Posterior cingulate gyrus (tissue), 11 donors: ENCODE measurements at places on chromosomes 12 and 14.

DNA sequence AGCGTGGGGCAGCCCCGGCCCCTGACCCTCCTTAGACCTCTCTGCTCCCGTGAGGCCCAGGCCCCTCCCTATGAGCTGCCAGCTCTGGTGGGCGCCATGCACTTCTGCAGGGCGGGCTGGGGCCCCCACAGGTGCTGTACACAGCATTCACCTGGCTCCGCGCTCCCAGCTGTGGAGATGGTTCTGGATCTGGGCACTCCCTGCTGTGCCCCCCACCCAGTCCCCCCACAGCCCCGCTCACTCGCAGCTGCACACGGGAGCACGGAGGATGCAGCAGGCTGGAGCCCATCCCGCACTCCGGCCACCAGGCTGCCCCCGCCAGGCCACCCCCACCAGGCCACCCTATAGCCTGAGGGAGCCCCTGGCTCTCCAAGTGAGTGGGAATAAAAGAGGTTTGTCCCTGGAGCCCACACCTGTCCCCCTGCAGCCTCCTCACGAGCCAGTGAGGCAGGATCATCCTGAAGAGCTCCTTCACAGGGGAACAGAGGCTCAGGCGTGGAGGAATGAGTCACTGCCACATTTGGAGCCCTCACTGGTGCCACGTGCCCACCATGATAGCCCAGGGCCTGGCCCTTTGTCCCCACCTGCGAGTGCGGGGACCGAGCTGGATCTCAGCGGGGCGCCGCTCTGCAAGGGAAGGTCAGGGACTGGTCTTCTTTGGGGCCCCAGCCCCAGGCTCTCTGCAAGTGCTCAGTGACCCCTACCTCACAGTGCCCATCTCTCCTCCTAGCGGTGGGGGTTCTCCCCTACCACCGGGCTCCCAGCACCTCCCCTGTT is 1.9 kb downstream of the ADSS1 start:
- DNase-seq = no peak

- no peak for DNase-seq
Observed at GRCh38 chr12:1918081-1918883, at the start of gene CACNA2D4. CACNA2D4 (minus strand) TSS chr12:1918652; CDS start chr12:1918473, 179 bp downstream.

- DNase-seq = no peak
Observed at GRCh38 chr12:9763025-9763424, 2.3 kb upstream of the CD69 start.

DNA sequence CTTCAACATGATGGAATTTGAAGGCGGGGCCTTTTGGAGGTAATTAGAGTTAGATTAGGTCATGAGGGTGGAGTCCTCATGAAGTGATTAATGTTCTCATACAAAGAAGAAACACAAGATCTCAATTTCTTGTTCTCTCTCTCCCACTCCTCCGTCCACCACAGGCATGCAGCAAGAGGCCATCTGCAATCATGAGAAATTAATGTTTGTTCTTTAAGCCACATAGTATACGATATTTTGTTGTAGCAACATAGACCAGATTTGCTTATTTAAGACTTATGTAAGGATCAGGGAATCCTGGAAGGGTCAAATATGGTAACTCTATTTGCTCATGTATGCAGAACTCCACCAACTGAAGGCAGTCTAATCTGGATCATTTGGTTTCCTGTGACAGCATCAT is 429.0 kb downstream of the LRIG3 start:
- no peak for DNase-seq

- DNase-seq = no peak
Observed at GRCh38 chr12:90682398-90682797, 272.6 kb downstream of the CCER1 start.

- DNase-seq = no peak
Observed at GRCh38 chr14:75018694-75019093, 16.0 kb downstream of the EIF2B2 start.

DNA sequence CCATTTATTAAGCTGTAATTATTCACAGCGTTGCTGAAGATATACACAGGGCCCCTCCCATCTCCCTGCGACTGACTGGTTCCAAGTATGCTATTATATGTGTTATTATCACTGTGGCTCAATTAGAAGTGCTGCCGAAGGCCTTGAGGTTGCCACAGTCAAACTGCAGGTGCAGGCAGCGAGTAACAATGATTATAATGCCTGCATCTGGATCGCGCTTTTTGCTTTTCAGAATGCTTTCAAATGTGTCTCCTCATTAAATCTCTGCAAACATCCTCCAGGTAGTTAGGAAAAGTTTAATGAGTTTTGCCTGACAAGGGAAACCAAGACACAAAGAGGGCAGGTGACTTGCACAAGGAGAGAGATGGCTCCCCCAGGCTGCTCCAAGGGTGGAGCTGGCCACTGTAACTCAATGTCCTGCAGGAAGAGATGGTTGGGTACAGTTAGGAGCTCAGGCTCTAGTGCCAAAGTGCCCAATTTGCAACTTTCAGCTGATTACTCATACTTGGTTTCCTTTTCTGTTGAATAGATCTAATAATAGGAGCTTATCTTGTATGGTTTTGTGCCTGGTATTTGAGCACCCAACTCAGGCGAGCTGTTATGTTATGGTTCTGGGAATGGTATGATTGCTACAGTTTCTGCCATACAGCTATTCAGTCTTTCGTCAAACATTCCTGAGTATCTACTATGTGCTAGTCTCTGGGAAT is 1.7 kb upstream of the SYNE3 start:
- DNase-seq = no peak

GRCh38 chr12:25759752-25760151 is 198.7 kb upstream of the RASSF8 start:
- DNase-seq = no peak

- DNase-seq = no peak
Observed at GRCh38 chr12:59695379-59695778, 99.5 kb downstream of the SLC16A7 start.

GRCh38 chr12:57632073-57632957 is 686 bp downstream of the B4GALNT1 start:
- no peak for DNase-seq

DNA sequence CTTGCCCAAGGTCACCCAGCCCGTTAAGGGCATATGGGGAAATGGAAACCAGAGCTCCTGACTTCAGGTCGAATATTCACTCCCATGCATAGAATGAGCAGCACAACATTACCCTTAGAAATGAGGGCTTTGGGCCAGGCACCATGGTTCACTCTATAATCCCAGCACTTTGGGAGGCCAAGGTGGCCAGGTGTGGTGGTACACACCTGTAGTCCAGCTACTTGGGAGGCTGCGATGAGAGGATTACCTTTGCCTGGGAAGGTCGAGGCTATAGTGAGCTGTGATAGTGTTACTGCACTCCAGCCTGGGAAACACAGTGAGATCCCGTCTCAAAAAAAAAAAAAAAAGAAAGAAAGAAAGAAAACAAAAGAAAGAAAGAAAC is 341.0 kb upstream of the TMPO start:
- DNase-seq = no peak

- no peak for DNase-seq
Observed at GRCh38 chr14:91253795-91254323, 9.4 kb upstream of the GPR68 start.

- no peak for DNase-seq
Observed at GRCh38 chr12:27427824-27428223, 18.7 kb upstream of the SMCO2 start.

DNA sequence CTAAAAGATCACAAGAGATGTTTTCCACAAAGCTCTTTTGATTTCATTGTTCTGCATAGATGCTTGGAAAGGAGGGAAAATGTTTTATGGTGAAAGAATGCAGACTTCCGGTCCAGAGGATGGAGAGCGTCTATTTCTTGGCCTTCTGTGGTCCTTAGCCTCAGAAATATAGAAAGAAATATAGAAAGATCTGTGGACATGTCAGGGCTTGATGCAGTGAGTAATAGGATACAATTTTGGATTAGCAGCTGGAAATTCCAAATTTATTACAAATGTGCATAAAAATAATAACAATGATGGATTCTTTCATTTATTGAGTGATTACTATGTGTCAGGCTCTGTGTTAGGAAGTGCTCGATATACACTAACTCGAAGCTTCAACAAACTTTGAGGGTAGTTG is 20.2 kb downstream of the AKAP6 start:
- no peak for DNase-seq

DNA sequence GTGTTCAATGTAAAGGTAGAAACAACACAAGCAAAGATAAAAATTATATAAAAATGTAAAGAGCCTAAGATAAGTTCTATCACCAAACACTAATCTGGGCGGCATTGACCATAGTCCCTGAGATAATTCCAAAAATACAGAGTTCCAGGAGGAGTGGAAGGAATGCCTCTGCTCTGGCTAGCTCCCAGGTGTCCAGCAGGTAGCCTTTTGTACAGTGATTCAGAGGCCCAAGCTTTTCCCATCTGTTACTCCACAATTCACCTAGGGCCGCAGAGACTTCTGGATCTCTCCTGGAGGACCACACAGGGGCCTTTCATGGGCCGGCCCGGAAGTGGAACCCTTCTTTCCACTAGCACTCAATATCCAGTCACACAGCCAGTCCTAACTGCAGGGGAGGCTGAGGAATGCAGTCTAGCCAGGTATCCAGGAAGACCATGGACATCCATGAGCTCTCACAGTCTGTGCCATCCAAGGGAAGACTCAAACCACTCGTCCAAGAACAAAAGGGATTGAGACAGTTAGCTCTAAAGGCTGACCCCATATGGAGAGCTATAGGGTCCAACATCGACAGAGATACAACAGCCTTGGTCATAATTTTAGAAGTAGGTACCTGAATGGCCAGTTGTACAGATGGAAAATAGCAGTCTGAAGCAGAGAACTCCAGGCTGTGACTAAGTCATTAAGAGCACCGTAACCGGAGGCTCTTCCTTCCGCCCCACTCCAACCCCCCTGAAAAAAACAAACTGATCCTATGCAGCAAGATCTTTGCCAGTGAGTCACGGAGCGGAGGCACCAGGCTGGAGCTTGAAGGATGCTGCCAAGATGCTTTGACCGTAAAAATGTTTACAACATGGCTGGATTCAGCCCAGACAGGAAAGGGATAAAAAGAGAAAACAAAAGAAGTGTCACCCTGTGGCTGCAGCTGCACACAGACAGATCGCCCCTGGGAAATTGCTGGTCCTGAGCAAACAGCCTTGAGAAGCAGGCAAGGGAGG is 204.8 kb downstream of the NUAK1 start:
- no peak for DNase-seq

GRCh38 chr14:26088275-26088674 is 509.6 kb downstream of the NOVA1 start:
- DNase-seq = no peak

- DNase-seq = no peak
Observed at GRCh38 chr12:105922670-105923102, 216.1 kb downstream of the NUAK1 start.

DNA sequence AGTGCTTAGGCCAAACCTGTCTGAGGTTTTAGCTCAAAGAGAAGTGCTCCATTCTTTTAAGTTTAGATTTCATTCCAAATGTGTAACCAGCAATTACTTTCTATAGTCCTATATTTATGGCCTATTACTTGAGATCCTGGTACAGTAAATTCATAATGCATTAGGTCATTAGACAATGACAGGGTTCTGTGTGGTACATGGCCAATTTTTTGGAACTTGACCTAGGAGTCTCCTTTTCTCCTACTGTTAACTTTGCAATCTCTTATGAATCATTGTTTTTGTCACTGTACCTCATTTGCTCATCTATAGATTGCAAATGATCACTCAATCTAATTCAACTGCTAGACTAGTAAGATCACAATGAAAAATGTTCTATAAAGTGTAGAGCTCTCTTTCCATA is 136.7 kb downstream of the PDE3A start:
- DNase-seq = no peak

DNA sequence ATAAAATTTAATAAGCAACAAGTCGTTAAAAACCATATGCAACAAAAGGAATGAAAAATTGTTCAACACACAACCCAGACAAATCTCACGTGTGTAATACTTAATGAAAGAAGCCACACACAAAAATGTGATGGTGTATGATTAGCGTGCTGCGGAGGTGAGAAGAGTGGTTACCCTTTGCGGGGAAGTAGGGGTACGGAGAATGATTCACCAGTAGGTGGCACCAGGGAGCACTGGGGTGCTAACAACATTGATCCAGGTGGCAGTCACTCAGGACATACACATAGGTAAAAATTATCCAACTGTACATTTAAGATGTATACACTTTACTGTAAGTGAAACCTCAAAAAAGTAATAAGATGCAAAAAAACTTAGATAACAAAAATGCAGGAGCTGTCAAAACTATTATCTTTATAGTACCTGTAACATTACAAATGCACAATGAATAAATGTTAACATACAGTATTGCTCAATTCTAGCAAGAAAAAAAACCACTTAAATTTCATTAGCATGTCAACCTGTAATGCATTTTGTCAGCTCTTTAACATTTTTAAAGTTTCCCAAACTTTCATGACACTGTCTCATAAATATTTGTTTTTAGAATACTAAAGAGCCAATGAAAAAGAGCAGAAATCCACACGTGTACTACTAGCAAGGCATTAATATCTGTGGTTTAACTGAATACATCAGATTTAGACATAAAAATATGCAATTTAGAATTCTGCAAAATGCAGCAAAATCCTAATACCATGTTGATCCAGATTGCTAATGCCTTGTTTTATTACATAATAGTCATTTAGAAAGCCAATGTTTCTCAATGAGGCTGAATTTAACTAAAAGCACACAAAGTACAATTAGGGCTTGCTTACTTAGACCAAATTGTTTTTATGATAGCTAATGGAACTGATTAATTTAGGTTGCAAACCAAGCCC is 46.7 kb downstream of the TMCC3 start:
- DNase-seq = no peak

DNA sequence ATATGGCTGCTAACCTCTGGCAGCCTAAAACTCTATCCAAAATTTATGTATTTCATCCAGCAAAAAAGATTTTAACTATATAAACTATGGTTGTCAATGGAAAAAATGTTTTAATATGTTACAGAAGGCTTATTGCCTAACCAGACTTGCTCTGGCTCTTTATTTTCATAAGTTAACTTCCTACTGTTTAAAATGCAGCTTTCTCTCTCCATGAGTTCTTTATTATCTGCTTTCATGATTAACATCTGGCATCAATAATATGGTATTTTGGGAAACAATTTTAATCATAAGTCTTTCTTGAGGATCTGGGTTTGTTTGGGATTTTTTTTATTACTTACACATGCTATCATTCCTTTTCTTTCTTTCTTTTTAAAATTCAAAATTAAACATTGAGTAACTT is 20.5 kb downstream of the KERA start:
- DNase-seq = no peak

DNA sequence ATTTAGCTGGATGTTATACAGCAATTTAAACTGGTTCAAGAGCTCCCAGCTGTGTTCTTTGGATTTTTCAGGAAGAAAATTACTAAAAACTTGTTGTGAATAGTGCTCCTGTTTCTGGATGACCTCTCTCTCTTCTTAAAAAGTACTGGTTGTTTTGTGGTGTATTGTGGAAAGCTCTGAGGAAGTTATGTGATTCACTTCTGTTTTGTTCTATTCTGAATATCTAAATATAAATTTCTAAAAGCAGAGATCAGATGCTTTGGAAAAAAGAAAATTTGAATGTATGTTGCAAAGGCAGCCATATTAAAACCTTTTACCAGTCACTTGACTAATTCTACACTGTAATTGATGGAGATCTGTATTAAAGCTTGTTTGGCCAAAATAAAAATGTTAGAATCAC is 3.4 kb upstream of the C3AR1 start:
- no peak for DNase-seq

GRCh38 chr14:67335781-67336180 is 23.8 kb downstream of the ATP6V1D start:
- DNase-seq = no peak
